ENCODE measurements at places on chromosomes 13 and 19.

- no peak for DNase-seq
Measured at GRCh38 chr13:113507505-113508345, 17.2 kb upstream of the DCUN1D2 start.

DNA sequence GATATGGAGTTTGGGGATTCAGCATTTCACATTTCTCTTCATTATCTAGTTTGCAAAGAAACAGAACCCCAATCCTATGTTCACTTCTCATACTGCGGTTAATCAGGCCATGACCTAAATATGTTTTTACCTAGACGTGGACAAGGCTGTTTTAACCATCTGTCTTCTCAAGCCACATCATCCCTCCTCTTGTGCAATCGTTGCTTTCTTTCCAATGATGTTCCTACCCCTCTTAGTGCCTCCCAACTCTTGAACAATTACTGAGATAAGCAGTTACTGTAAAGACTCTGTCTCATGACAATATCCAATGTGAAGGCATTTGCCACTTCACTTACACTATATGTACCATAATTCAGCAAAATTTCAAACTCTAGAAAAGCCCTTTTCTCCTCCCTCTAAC is 406.2 kb downstream of the LIG4 start:
- no peak for DNase-seq

GRCh38 chr13:44309794-44310757 is 63.5 kb upstream of the SERP2 start:
- DNase-seq: no peak

DNA sequence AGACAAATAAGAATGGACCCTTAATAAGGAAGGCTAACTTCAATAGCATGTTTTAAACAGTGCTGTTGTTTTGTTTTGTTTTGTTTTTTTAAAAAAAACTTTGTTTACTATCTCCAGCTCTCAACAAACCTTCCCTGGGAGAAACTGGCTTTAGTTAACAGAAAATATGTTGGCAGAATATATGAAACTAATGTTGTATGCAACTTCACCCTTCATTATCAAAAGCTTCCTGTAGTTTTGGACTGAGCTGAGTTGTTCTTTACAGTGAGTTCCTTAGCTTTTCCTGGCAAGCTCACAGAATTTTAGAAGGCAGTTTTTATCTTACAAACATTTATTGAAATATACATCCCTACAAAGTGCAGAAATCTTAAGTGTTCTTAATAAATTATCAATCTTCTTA is 2480.7 kb upstream of the PCDH20 start:
- DNase-seq: no peak

DNA sequence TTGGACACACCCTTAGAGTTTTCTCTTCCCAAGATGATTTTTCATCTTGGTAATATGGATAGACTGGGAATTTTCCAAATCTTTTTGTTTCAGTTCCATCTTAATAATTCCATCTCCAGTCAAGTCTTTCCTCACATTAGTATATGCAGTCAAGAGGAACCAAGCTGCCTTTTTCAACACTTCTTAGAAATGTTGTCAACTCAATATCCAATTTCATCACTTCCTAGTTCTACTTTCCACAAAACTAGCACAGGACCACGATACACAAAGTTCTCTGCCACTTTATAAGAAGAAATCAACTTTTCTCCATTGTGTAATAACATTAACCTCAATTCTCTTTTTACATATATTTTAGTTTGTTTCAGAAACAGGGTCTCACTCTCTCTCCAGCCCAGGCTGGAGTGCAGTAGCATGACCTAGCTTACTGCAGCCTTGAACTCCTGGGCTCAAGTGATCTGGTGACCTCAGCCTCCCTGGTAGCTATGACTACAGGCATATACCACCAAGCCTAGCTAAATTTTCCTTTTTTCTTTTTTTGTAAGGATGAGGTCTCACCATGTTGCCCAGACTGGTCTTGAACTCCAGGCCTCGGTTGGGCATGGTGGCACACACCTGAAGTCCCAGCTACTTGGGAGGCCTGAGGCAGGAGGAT is 15.5 kb downstream of the ZNF443 start:
- no peak for DNase-seq

DNA sequence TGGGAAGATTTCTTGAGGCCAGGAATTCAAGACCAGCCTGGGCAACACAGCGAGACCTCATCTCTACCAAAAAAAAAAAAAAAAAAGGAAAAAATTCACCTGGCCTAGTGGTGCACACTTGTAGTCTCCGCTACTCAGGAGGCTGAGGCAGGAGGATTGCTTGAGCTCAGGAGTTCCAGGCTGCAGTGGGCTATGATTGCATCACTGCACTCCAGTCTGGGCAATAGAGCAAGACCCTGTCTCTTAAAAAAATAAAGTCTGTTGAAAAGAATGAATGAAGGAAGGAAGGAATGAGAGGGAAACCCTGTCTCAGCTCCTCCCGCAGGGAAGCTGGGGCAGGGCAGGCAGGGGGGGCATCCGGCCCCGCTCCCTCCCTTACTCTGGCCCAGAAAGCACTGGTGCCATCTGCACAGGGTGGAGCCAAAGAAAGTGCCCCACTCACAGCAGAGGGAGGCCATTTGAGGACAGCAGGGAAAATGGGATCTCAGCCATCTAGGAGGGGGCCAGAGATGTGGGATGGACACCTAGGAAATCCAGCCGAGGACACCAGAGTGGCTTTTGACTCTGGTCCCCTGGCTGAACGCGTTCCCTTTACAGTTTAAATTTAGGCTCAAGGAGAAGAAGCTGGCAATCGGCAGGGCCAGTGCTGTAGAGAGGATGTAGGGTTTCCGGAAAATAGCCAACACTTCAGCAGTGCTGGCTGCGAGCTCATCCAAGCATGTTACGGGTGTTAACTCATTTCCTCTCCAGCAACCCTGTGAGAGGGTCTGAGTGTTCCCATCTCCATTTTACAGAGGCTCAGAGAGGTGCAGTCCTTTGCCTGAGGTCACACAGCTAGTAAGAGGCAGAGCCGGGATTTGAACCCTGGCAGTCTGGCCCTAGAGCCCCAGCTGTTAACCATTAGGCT is 3.6 kb upstream of the HPN start:
- peak; percentile 66 for DNase-seq

- DNase-seq: no peak
Measured at GRCh38 chr13:79560954-79561353, 80.0 kb downstream of the NDFIP2 start.

- no peak for DNase-seq
Measured at GRCh38 chr13:108323031-108323430, 53.5 kb downstream of the TNFSF13B start.

- no peak for DNase-seq
Measured at GRCh38 chr13:78784014-78784750, 125.2 kb upstream of the OBI1 start.

GRCh38 chr13:105937451-105937850 is 598.0 kb downstream of the EFNB2 start:
- DNase-seq: no peak

GRCh38 chr13:107395927-107396662 is 819.2 kb downstream of the LIG4 start:
- DNase-seq: no peak

DNA sequence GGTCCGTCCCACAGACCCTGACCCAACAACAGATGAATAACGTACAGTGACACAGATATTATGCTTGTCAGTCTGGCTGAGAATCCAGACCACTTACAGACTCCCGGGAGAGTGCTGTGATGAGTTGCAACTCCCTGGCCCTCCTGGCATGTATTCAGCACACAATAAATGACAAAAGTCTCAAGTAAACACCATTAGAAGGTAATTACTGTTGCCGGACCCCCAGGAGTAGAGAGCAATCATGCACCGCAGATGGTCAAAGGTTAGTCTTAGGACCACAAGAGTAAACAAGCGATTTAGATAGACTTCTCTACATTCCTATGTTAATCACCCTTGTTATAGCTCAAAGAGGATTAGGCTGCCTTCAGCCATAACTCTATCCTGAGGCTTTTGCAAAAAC is 726.4 kb upstream of the GPC6 start:
- DNase-seq: no peak

- no peak for DNase-seq
Measured at GRCh38 chr19:56866538-56866937, 26.0 kb upstream of the PEG3 start.

DNA sequence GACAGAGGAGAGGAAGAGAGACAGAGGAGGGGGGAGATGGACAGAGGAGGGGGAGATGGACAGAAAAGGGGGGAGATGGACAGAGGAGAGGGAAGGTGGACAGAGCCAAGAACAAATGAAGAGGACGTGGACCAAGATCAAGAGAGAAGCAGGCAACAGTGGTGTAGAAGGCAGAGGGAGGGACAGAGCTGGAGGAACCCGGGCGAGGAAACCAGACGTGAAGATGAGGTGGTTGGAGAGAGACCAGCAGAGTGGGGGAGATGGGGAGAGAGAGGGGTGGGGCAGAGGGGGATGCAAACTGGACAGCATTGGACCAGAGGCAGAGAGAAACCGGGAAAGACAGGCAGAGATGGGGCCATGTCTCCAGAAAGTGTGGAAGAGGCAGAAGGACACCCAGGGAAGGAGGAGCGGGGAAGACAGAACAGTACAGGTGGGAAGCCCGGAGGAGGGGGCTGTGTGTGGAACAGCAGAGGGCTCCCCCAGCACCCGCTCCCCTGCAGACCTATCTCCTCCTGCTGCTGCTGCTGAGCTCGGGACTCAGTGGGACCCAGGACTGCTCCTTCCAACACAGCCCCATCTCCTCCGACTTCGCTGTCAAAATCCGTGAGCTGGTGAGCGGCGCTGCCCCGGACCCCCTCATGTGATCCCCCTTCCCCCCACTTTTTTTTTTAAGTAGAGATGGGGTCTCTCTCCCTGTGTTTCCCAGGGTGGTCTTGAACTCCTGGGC is 1.3 kb downstream of the FLT3LG start:
- DNase-seq: peak; percentile 1

- DNase-seq: peak; percentile 75
Measured at GRCh38 chr19:17394891-17395415, 957 bp upstream of the CCDC194 start.

GRCh38 chr13:19836472-19836871 is 27.0 kb downstream of the ZMYM5 start:
- no peak for DNase-seq

- DNase-seq: no peak
Measured at GRCh38 chr19:7787141-7787540, 24.1 kb downstream of the CLEC4M start.

- DNase-seq: peak; percentile 34
Measured at GRCh38 chr19:4567584-4568071, 8.1 kb upstream of the SEMA6B start.

GRCh38 chr13:87810391-87810801 is 139.2 kb downstream of the SLITRK5 start:
- DNase-seq: no peak

DNA sequence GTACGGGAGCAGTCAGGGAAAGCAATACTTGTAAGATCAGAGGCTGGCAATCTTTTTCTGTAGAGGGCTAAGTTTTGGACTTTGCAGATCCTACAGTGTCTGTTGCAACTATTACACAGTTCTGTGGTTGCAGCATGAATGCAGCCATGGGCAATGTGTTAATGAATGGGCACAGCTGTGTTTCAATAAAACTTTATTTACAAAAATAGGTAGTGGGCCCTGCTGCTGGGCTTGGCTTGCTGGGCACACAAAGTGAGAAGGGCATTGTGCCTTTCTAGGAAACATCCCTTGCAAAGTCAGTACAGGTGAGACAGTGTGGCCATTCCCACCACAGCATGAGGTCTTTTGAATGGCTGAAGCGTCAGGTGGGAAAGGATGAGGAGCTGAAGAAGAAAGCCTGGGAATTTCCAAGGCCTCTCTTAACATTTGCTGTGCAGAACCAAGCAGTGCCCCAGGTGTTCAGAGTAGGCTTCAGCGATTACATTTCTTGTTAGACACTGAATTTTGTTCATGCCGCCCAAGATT is 9.1 kb downstream of the KL start:
- DNase-seq: no peak

DNA sequence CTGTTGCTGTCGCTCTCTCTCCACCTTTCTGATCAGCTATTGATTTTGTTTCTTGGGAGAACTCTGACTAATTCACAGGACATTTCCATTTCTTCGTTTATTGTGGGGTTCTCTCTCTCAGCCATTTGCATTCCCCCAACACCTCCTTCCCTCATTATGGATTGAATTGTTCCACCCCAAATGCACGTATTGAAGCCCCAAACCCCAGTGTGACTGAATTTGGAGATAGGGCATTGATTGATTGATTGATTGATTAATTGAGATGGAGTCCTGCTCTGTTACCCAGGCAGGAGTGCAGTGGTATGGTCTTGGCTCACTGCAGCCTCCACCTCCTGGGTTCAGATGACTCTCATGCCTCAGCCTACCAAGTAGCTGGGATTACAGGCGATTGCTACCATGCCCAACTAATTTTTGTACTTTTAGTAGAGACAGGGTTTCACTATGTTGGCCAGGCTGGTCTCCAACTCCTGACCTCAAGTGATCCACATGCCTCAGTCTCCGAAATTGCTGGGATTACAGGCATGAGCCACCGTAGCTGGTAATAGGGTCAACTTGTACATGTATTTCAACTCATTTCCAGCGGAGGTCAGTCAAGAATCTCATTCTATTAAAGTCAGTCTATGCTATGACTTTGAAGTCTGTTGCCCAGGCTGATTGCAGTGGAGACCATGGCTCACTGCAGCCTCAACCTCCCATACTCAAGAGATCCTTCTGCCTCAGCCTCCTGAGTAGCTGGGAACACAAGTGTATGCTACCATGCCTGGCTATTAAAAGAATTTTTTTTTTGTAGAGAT is 13.6 kb downstream of the NFILZ start:
- DNase-seq: no peak

DNA sequence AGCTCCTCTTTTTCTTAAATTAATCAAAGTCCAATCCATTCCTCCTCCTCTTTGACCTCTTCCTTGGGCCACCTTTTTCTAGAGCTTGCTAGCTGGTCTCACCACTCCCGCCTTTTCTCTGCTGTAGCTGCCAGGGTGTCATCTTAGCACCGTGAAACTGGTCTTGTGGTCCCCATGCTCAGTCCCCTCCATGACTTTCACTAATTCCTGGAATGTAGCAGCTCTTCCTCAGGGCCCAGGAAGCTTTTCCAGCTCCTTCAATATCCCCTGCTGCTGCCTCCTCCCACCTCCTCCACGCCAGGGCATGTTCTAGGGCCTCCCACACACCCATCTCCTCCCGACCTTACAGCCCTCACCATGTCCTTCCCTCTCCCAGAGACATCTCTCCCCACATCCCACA is 222.2 kb downstream of the MYO16 start:
- no peak for DNase-seq

- no peak for DNase-seq
Measured at GRCh38 chr13:25247360-25247759, 39.9 kb downstream of the MTMR6 start.

DNA sequence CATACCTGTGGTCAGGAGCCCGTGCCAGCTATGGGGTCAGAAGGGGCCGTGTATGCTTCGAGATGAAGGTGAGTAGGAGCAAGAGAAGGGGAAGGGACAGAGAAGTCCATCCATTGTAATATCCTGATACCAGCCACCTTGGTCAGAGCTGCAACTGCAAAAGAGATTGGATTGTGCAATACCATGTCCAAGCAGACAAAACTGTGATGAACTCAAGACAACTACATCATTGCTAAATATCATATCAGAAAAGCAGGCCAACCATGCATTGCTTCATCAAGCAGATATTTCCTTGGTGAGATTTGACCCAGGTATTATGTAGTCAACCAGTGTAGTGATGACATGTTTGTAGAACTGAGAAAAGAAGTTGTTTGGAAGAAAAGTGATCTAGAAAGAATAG is 12.1 kb downstream of the HNRNPUL1 start:
- no peak for DNase-seq
